ENCODE measurements at places on chromosomes 16 and 17.

- no peak for DNase-seq
Measured at GRCh38 chr16:879461-879861, 78.9 kb upstream of the GNG13 start.

DNA sequence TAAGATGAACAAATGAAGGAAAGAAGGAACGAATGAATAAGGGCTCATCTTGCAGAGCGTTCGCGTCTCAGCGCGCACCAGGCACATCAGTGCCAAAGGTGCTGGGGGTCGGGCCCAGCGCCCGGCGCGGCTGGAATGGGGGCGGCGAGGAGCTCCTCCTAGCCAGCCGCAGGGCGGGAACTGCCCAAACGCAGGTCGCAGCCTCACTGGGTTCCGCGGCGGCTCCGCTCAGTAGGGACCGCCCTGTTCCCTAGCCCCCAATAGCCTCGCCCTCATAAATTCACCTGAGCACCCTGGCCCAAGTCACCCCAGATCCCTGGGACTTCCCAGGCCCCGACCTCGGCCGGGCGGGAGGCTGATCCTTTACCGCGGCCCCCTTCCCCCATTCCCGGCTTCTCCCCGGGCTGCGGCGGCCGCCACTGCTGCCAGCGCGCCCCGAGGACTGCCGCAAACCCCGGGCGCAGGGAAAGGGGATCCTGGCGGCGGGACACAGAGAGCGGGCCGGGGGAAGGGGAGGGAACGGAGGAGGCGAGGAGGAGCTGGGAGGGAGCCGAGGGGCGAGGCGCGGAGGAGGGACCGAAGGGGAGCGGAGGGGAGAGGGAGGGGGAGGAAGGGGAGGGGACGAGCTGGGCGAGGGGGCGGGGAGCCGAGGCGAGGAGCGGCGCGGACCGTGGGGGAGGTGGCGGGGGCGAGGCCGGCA lies 377 bp upstream of the CRHR1 start:
- no peak for DNase-seq

DNA sequence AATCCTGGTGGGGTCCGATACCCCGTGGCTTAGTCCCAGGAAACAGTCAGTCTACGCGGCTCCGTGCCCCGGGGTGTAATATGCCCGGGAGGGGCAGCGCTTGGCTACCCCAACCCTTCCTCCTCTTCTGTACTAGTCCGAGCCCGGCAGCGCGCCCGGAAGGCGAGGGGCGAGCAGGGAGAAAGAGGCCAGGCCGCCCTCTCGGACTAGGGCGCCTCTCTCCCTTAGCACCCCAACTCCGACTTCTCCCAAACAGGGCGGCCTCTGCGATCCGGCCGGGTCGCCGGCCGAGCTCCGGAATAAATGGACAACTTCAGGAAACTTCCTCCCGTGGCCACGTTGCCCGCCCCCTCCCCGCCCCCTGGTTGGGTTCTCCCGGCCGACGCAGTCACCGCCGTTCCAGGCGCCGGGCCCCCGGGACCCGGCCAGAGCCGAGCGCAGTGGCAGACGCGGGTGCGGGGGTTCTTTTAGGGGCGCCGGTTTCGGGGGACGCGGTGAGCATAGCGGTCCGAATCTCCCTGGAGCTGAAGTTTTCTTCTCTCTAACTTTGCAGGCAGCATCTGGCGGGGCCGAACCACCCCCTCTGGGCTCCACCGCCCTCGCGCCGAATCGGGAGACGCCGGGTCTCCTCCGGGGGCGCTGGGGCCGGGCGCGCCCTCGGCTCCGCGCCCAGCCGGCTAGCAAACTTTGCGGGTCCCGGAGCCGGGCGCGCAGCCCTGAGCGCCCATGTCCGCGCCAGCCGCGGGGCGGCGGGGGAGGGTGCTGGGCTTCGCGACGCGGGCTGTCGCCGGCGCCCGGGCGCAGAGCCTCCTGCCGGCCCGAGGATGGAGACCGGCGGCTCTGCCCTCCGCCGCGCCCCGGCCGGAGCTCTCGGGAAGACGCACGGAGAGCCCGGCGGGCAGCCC lies at the start of gene SDK2:
TSS of gene SDK2 (minus strand) at position 301 of the 905 bp plus-strand sequence. CDS start 357 bp downstream, outside the sequence.
- no peak for DNase-seq

DNA sequence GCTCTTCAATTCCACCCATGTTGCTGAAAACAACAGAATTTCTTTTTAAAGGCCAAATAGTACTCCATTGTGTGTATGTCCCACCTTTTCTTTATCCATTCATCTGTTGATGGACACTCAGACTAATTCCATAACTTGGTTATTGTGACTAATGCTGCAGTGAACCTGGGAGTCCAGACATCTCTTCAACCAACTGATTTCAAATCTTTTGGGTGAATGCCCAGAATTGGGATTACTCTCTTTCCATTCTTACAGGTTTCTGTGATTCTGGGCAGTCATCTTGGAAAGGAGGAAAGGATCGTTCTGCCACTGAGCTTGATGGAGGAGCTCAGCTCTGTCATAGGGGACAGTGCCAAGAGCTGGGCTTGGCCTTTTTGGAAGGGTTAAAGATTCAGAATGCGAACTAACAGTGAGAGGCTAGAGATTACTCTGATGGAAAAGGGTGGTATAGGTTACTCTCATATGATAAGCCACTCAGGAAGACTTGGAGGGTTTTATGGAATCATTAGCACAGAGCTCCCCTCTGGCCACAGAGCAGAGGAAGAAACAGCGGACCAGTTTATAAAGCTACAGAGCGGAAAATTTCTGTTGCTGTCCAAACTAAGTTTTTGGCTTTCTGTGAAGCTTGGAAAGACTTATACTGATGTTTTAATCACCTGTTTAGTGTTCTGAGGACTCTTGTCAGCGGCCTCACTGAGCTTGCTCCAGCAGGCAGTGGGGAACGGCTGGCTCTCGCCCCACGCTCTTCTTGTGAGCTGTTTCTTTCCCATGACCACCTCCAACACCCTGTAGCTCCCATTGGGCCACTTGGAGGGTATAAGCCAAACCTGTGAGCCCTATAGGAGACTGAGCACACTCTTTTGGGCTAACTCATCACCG lies 48.3 kb downstream of the HIC1 start:
- DNase-seq: no peak

DNA sequence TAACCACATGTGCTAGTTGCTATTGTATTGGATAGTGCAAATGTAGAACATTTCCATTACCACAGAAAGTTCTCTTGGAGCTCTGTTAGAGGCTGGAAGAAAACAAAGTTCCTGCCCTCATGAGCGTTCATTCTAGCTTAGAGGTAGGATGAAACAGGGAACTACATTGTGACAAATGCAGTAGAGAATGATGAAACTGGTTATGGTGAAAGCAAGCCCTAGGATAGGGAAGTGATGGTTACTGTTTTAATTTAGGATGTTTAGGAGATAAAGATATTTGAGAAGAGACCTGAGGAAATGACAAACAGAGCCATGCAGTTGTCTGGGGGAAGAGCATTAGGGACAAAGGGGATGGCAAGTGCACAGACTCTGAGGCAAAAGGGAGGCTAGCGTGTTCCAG lies 50.7 kb downstream of the AATF start:
- no peak for DNase-seq

GRCh38 chr17:72946156-72946555 lies 146.3 kb downstream of the SLC39A11 start:
- DNase-seq: no peak

DNA sequence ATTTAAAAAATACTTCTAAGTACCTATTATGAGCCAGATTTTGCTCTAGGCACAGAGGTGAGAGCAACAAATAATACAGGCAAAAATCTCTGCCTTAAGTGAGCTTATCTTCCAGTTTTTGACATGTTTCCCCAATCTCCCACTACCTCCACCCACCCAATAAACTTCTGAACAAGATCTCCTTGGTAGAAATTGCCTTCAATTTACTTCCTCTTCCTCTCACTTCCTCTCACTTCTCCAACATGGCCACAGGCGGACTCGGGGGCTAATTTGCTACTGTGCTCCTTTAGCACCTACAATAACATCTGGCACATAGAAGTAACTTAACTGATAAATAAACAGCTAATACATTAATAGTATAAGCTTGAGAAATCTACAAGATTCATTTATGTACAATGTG lies 82.6 kb downstream of the CACNG1 start:
- DNase-seq: no peak

DNA sequence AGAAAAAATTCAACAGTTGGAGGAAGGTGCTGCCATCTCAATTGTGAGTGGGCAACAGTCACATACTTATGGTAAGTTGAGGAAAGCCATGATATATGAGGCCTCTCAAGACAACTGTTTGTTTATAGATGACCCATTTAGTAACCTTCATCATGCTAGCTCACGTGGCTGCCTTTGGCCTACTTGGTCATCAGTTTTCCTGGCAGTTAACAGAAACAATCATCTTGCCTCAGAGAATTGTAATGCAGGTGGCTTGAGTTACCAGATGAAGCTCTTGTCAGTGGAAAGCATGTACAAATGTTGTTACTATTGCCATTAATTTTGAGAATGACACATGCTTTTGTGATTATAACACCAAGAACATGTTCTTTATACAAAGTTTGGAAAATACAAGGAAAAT lies 14.7 kb downstream of the TPPP3 start:
- no peak for DNase-seq
